NCI-H187 treated with DMSO at 0.1 percent for 48 hours (cell line): ENCODE measurements at places on chromosomes 1 and 21.

GRCh38 chr1:162950187-162950586, 89.2 kb upstream of the CCDC190 start:
- no peak for DNase-seq

- DNase-seq: no peak
Measured at GRCh38 chr1:95035536-95035935, 37.2 kb downstream of the ALG14 start.

DNA sequence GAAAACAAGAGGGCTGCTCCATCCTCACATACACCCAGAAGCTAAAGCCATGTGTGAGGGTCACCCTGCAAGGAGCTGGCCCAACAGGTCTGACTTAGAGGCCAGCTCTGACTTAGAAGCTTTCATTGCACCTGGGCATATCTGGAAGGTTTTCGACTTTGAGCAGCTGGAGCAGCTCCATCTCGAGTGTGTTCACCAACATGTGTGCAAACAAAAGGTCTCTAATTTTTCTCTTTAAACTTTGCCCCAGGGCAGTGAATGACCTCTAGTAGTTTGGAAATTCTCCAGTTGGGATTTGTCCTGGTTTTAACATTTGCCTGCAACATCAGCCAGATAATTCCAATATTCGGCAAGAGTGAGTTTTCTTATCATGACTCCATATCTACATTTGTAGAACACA, 108.3 kb downstream of the TNR start:
- no peak for DNase-seq

GRCh38 chr1:27961646-27962221, 2.0 kb downstream of the XKR8 start:
- DNase-seq: no peak
